ENCODE measurements at places on chromosomes 5 and 9. TPM values are rescaled to one million over a fixed set of nuclear protein-coding genes. Genes with fewer than 3 reads are reported as not detected.

GRCh38 chr5:122332599-122333555 lies 20.8 kb downstream of the SNCAIP start:
- DNase-seq: no peak

TNFAIP8 gene
- 47.4 TPM for total RNA-seq

DNA sequence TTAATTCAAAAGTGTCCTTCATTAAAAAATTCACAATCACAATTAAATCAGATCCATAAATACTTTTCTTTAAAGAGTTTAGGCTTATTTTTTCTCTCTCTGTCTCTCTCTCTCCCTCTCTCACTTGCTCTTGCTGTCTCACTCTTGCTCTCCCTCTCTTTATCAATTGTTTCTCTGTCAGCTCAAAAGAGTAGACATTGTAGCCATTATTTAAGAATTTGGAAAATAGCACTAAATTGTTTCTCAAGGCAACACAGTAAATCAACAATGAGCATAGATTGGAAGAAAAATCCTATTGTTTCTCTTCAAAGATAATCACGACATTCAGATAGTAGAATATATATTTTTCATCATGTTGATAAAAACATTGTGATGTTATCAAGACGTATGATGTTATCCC lies 1114.0 kb downstream of the PTPRD start:
- DNase-seq: no peak

GRCh38 chr5:175538576-175538975 lies 60.2 kb downstream of the SFXN1 start:
- DNase-seq: no peak

XPA gene
- 14.5 TPM for total RNA-seq

CARD9 gene
- 2.8 TPM for total RNA-seq

GRCh38 chr9:18208166-18209059 lies 265.5 kb upstream of the ADAMTSL1 start:
- DNase-seq: no peak

GRCh38 chr9:33186457-33187168 lies 19.5 kb upstream of the B4GALT1 start:
- DNase-seq: no peak

GRCh38 chr5:145104106-145104505 lies 731.0 kb downstream of the PRELID2 start:
- no peak for DNase-seq

GRCh38 chr9:137320555-137321384 lies 18.7 kb upstream of the NRARP start:
- DNase-seq: no peak

OTP gene
- not detected for total RNA-seq

DNA sequence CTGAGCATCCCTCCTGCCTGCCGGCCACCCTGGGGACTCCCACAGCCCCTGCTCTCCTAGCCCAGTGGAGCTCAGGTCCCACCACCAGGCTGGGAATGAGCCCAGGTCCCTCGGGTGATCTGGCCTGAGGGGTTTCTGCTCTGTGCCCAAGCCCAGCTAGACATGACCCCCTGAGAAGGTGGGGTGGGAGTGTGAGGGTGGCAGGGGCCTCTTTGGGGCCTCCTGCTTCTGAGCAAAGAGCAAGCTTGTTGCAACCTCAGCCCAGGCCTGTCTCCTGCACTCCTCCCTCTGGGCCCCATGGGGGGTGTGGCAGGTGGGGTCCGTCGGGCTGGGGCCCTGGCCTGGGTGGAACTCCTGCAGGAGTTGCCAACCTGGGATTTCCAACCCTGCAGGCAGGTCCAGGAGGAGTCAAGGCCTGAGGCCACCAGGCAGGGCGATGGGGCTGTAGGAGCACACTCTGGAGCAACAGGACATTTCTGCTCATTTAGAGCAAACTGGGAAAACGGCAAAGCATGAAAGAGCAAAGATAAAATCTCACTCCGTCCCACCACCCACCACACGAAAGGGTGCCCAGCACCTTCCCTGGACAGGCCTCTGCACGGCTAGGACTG lies 11.4 kb upstream of the NRARP start:
- DNase-seq: no peak

DNA sequence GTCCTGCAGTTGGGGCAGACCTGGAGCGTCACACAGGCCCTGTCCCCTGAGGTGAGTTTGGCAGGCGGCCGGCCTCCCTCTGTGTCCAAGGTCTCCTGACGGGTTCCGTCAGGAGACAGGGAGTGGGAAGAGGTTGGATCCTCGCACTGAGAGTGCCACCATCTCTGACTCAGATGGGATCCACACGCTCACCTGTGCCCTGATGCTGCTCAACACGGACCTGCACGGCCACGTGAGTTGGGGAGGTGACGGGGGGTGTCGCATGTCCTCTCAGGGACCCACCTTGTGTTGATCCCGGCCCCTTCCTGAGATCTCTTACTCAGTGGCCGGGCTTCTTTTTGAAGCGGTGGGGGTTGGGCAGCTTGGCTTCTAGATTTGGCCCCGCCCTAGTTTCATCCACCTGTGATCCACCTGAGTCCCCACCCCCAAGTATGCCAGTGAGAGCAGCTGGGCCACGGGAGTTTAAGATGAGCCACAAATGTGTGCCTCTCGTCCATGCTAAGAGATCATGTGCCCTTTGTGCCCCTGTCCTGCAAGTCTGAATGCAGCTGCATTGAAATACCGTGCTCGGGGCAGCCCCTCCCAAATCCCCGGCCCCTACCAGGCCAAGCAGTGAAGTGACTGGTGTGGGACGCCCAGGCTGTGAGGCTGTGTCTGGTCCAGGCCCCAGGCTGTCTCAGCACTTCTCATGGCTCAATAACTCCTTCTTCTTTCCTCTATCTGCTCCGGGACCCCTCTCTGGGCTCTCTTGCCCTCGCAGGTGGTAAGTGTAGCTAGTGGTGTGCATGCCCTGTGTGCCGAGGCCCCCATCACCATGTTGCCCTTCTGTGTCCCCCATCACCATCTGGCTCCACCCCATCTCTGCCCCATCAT lies 27.2 kb downstream of the PSD2 start:
- DNase-seq: no peak

GRCh38 chr5:11182441-11183080 lies 421.5 kb upstream of the DAP start:
- DNase-seq: no peak

- DNase-seq: no peak
Measured at GRCh38 chr9:34551751-34552605, 29.2 kb upstream of the ENHO start.

GRCh38 chr9:79581794-79582193 lies 10.0 kb downstream of the TLE4 start:
- DNase-seq: no peak

DNA sequence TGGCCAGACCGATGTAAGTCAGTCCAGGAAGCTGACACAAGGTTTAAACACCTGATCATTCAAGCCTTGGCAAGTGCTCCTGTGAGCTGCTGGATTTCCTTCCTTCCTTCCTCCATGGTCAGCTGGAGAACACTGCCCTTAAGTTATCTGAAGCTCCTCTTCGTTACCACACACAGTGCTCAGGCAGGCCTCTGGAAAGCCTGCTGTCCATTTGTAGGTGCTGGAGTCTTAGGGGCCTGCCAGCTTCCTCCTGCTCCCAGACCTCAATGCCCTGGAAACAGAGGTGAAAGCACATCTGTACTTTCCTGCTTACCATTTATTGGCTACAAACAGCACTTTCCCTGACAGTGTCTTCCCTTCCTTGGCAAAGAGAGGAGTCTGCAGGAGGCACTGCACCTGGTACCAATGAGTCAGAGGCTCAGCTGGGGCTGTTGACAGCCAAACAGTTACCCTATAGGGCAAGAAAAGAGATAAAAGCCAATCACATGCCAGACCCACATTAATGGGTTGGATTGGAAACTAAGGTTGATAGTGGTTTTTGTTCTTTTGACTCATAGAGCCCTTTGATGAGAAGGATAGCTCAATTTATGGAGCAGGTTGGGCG lies 72.6 kb upstream of the PUM3 start:
- no peak for DNase-seq

- DNase-seq: no peak
Measured at GRCh38 chr5:36777105-36777757, 99.3 kb upstream of the NIPBL start.

DNA sequence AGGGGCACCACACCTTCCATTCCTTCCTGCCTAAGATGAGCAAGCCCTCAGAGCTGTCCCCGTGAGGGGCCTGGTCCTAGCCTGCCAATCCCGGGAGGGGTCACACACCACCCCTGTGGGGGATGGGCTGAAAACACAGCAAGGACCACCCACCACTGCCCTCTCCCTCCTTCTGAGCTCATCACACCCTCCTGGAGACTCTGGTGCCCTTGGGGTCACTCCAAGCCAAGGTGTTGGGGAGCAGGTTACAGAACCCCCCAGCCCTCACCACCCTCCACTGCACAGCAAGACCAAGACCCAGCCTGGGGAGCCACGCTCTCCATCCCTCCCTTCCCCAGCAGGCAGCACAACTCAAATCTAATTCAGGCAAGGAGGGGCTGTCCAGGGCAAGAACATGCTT lies 60.5 kb upstream of the PPP1R26 start:
- DNase-seq: no peak

ANKH gene
- total RNA-seq: 65.9 TPM

WNT8A gene
- total RNA-seq: not detected

GRCh38 chr5:174313615-174314014 lies 268.1 kb downstream of the NSG2 start:
- peak; percentile 47 for DNase-seq

- no peak for DNase-seq
Measured at GRCh38 chr9:8477450-8477849, 677.9 kb upstream of the DMAC1 start.

- no peak for DNase-seq
Measured at GRCh38 chr9:112315331-112316257, 17.8 kb downstream of the PTBP3 start.

- DNase-seq: no peak
Measured at GRCh38 chr5:29547236-29547865, 1646.1 kb upstream of the CDH6 start.

DNA sequence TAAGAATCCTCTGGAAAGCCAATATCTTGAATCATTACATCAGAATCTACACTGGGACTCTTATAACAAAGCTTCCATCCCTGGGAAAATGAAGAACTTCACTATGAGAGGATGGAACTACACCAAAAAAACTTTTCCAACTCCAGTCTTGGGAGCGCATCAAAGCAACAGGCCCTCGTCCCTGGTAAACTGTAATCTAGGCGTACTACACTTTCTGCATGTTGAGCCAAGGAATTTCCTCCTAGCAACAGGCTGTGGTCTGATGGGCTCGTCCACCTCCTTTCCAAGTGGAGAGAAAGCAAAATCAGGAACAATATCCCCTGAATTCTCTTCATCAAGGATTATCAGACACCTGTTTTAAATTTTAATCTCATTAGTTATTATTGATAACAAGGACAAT lies 94.1 kb downstream of the NFIB start:
- DNase-seq: no peak

GRCh38 chr9:125908966-125909365 lies 161.8 kb downstream of the PBX3 start:
- no peak for DNase-seq

GRCh38 chr5:62977661-62978060 lies 399.0 kb downstream of the LRRC70 start:
- DNase-seq: no peak

PCDHA1 gene
- total RNA-seq: not detected

DNA sequence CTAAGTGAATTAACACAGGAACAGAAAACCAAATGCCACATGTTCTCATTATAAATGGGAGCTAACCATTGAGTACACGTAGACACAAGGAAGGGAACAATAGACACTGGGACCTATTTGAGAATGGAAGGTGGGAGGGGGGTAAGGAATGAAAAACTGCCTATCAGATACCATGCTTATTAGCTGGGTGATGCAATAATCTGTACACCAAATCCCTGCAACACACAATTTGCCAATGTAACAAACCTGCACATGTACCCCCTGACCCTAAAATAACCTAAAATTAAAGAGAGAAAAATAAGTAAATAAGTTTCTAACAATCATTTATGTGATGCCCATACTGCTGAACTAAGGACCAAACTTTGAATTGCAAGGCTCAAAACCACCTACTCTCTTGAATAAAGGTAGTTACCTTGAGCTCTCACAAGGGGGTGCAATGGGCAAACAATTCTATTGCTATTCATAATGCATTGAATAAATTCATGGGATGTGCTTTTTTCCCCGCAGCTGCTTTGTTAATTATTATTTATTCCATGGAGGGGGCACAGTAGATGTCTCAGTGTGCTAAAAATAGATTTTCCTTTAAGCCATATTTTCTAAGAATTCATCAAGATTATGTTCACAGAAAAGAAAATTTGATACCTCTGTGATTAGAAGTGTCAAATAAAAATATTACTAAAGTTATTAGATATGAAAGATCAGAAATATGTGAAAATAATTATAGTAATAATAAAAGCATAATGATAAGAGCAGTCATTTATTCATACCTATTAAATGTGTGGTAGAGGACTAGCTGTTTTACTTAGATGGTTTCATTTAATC lies 76.2 kb upstream of the PTPN3 start:
- DNase-seq: no peak

DNA sequence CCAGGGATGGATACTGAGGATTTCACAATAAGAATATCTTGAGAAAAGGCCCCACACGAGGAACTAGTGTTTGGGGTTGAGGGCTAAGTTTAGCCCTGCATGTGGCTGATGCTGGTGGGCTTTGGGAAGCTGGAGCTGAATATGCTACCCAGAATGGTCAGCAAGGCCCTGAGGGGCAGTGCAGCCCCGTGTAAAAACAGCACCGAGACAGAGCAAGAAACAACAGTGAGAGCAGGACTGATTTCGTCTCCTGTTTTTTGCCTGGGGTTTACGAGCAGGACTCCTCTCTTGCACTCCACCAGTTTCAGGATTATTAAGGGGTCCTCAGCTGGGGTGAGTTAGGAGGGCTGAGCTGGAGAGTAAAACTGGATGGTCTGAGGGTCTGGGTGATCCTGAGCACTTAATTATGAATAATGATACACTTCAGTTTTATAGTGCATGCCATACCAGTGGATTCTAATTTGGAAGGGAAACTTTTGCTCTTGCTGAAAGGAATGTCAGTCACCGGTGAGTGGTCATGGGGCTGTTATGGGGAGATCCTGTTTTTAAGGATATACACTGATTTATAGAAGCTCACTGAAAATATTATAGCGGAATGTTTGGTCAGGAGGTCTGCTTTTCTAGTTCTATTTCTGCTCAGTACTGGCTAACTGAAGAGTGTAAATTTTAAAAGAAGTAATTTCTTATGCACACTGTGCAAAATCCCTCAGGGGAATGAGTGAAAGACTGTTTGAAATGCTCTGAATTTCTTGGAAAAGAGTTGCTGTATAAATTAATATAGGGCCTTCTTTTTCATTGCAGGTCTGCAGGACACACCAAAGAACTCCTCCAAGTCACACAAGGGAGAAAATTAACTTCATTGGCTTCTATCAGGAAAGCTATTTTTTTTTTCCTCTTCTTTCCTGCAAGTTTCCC lies 42.7 kb upstream of the NFIB start:
- no peak for DNase-seq

GRCh38 chr5:98906756-98907355 lies 22.0 kb downstream of the CHD1 start:
- DNase-seq: no peak

GRCh38 chr5:90473396-90474234 lies 956 bp downstream of the MBLAC2 start:
- no peak for DNase-seq

GRCh38 chr9:95778957-95779356 lies 96.5 kb upstream of the ERCC6L2 start:
- no peak for DNase-seq

GPR150 gene
- total RNA-seq: not detected

GRCh38 chr9:123364241-123364824 lies 8.3 kb downstream of the CRB2 start:
- no peak for DNase-seq

SPATA31C1 gene
- total RNA-seq: not detected

GABRA1 gene
- not detected for total RNA-seq
